ENCODE measurements at places on chromosomes 4 and X.

DNA sequence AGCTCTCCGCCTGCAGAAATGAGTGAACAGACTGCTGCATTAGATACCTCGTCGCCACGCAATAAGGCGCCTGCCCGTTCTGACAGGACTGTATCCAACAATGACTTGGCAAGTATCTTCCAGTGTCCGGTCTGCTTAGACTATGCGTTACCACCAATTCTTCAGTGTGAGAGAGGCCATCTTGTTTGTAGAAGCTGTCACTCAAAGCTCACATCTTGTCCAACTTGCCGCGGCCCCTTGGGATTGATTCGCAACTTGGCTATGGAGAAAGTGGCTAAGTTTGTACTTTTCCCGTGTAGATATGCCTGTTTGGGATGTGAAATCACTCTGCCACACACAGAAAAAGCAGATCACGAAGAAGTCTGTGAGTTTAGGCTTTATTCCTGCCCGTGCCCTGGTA lies 172.0 kb upstream of the MAGEB16 start:
- no peak for DNase-seq

GRCh38 chr4:121654738-121655137 lies 42.0 kb downstream of the ANXA5 start:
- no peak for DNase-seq

DNA sequence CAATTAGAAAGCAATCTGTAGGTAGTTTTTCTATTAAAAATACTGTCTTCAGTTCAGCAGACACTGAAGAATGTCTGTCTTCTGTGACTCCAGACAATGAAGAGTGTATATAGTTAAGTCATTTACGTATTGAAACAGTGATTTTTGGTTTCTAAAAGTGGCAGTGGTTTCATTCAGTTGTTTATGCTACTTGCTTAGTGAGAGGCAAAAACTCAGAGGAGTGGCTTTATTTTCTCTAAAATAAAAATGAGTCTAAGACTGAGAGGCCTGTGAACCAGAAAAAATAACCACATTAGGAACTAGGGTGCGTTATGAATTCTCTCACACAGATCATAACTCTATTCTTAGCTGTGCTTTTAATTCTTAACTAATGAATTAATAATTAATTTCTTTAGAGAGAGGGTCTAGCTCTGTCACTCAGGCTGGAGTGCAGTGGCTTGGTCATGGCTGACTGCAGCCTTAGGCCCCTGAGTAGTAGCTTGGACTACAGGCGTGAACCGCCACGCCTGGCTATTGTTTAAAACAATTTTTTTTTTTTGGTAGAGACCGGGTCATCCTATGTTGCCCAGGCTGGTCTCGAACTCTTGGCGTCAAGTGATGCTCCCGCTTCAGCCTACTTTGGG lies 31.4 kb downstream of the FREM3 start:
- no peak for DNase-seq

GRCh38 chrX:129808158-129808828 lies 28.5 kb downstream of the SASH3 start:
- DNase-seq: no peak

DNA sequence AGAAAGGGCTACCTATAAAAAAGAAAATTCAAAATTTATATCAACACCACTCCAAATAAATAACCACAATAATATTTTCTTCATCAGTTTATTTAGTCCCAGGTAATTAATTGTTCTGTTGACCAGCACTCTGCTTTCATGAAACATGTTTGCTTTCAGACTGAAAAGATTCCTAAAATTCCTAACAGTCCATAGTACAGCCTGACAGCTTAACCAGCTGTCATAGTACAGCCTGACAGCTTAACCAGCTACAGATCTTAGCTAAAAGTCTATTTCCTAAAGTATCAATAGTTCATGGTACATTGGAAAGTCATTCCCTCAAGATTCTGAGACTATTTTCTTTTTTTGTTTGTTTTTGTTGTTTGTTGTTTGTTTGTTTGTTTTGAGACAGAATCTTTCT lies 144.1 kb upstream of the DDX53 start:
- DNase-seq: no peak

GRCh38 chrX:114619874-114620273 lies 36.0 kb downstream of the HTR2C start:
- no peak for DNase-seq

DNA sequence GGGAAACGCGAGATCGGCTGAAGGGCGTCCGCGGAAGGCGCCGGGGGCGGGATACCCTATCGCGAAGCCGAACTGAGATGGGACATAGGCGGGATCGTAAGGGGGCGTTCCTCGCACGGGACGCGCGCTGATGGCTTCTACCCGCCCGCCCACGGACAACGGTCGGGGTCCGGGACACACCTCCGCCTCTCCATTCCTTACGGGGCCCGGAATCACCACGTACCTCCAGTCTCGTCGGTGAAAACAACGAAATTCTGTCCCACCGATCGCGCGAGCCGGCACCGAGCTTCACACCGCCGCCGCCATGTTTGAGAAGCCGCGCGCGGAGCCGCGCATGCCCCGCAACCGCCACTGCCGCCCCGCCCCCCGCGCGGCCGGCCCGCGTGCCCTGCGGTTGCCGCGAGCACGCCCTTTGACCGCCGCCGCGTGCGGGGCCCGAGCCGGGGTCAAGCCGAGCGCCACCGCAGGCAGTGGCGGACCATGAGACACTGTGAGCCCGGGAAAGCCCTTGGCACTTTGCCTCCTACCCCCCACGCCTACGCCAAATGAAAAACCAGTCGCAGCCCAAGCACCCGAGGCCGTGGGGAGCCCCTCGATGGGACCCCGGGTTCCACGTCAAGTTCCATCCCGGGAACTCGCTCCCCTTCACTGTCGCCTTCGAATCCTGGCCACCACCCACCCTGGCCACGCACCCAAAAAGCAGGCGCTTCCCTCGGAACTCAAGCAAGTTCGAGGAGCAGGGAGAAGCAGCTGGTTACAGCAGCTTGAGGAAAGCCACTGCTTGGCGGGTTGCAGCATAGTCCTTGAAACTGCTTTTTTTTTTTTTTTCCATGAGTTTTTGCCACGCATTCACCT lies at the start of gene SCML2:
Gene SCML2, minus strand, starts transcription at position 320 of the 855 bp plus-strand sequence. CDS start 20,617 bp downstream, outside the sequence.
- DNase-seq: no peak

- peak; percentile 28 for DNase-seq
Measured at GRCh38 chr4:26061248-26061986, 147.4 kb downstream of the SMIM20 start.

DNA sequence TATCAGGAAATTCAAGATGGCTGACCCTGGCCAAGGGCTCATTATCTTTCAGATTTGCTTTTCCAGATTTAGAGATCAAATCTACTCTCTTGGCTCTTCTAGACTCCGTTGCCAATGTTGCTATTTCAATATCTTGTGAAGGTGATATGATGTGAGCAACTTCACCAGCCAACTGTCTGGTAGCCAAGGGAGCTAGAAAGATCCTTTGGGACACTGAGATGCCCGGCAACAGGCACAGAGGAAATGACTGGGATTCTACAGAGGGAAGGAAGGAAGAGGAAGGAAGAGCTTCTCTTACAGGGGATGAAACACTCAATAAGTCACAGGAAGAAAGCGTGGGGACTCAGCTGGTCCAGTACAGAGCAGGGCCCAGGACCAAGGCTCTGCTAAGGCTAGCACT lies 121.9 kb upstream of the GPC4 start:
- DNase-seq: no peak

- DNase-seq: no peak
Measured at GRCh38 chr4:69568787-69569186, 70.7 kb downstream of the UGT2A2 start.
